ENCODE measurements at places on chromosomes 16 and 17. TPM values are rescaled to one million over a fixed set of nuclear protein-coding genes. Genes with fewer than 3 reads are reported as not detected.

SCIMP gene
- total RNA-seq: not detected

CUEDC1 gene
- 59.2 TPM for total RNA-seq

TPSD1 gene
- not detected for total RNA-seq

TEKT3 gene
- total RNA-seq: not detected

NECAB2 gene
- total RNA-seq: 2.2 TPM

WSB1 gene
- 75.9 TPM for total RNA-seq

BCL6B gene
- total RNA-seq: not detected

TNRC6A gene
- 28.8 TPM for total RNA-seq

SPNS3 gene
- not detected for total RNA-seq

IGF2BP1 gene
- total RNA-seq: 53.9 TPM

RAB26 gene
- 3.6 TPM for total RNA-seq

SMIM36 gene
- not detected for total RNA-seq

ACSM2A gene
- not detected for total RNA-seq

NUPR1 gene
- total RNA-seq: 16.1 TPM

MYLK3 gene
- 0.03 TPM for total RNA-seq

SCGB1C2 gene
- not detected for total RNA-seq

EXOC3L1 gene
- 0.18 TPM for total RNA-seq

ZNF597 gene
- total RNA-seq: 0.99 TPM

MYO15B gene
- 52.7 TPM for total RNA-seq

HOXB2 gene
- total RNA-seq: 0.65 TPM

TMEM92 gene
- total RNA-seq: 16.1 TPM

FOXN1 gene
- total RNA-seq: 0.05 TPM

MYL11 gene
- total RNA-seq: 0.39 TPM

LRRC75A gene
- total RNA-seq: 0.80 TPM

PRCD gene
- 0.08 TPM for total RNA-seq

KRTAP4-4 gene
- total RNA-seq: not detected

CCL3 gene
- not detected for total RNA-seq

CBX2 gene
- 16.3 TPM for total RNA-seq
